HL-60 (cell line): ENCODE measurements at places on chromosomes 3 and 15.

GRCh38 chr3:193068365-193068764, 150.7 kb upstream of the MB21D2 start:
- DNase-seq: no peak

DNA sequence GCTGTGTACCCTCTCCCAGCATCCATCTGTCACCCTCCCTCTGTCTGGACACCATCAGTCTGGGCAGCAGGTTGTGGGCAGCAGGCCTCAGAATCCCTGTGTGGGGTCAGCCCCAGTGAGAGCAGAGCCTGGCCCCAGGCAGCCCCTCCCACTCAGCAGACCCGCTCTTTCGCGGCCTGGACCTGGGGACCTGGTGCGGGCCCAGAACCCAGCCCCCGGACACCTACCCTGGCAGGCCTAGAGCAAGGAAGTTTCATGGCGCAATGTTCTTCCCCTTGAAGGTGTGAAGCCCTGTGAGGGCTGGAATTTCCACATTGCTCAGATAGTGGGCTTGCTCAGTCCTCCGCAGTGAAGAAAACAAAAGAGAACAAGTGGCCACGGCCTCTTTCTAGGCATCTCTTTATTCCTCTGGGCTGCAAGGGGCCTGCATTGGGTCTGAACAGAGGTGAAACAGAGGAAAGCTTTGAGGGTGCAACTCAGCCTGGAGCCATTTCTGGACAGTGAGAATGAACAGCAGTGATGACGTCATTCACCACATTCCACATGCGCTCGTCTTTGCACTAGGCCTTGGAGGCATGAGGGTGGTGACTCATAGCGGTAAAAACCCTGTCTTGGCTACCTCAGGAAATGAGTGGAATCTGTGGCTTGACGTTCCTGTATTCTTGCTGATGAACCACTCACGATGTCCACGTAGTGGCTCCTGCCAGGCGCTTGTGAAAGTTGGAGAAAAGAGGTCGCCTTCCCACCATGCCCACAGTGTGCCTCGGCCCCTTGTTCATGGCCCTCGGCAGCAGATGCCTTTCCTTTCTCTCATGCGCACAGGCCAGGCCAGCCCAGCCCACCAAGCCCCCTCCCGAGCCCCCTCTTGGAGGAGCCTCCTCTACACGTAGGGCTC, 66.1 kb downstream of the SLC30A4 start:
- DNase-seq: peak; percentile 88

DNA sequence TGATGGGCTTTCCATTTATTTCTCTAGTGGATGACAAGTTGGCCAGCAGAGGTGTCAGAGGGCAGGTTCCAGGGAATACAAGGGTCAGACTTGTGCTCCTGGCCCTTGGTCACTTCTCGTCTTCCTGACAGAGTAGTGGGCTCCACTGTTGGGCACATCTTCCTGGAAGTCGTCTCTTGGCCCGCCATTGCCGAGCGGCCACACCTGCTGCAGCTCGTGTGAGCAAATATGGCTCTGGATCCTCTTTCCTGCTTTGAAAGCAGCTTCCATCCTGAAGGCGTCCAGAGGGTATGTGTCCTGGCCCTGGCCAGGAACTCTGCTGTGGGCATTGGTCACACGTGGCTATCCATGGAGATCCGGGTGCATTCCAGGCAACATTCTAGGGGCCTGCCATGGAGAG, 100.2 kb downstream of the SNRPN start:
- no peak for DNase-seq

GRCh38 chr3:40780291-40780924, 255.6 kb downstream of the ZNF621 start:
- DNase-seq: no peak
